ENCODE measurements at places on chromosomes 4 and X.

- no peak for ATAC-seq
These were observed 386.6 kb downstream of the CENPC start for GRCh38 chr4:67158666-67159065.

DNA sequence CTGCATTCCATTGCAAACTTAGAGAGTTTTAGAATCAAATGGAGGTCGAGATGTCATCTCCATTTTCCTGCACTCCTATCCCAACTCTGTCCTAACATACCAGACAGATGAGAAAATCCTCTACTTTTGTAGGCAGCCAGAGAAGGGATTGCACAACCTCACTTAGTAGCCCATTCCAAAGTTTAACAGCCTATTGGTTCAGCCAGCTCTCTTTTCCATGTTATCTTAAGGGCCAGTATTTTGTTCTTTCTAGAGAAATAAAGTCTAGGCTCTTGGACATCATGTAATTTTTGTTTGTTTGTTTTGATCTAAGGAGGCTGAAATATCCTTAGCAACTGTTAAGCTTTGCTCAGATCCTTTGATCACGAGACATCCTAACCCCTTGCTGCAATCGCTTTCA lies 173.0 kb downstream of the COX18 start:
- ATAC-seq: no peak

DNA sequence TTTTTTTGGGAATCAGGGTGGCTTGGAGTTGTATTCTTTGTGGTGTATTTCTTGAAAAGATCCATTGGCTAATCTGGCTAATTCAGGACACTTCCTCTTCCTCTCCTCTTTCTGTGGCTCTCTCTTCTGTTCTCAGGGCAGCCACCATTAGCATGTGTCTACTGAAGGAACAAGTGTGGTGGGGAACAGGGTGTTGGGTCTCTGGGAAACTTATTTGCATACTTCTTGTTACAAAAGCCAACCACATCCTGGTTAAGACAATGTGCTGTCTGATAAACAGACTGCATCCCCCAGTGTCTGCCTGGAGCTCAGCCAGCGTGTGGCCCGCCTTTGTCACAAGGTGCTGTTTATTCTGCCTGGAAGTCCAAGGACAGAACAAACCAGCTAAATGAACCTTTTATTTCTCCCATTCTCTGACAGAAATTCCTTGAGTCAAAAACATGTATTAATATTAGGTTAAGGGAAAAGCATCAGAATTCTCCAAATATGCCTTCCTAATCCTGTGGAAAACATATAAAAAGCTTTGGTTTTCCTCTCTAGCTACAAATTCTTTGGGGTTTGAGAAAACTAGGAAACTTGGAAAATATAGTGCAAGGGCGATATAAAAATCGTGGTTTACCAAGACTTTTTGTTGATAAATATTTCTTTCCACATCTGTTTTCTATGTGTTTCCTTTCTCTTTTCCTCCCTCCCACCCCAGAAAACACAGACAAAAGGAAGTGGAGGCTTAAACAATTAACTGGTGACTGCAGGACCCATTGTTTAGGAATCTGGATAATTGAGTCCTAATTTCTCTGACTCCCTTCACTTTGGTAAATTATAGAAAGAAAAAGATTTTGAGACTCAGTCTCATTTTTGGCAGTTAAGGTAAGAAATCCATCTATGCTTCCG lies 203.6 kb downstream of the SPRY1 start:
- ATAC-seq: peak; percentile 82

GRCh38 chr4:138507522-138507921 lies 265.4 kb upstream of the SLC7A11 start:
- no peak for ATAC-seq

DNA sequence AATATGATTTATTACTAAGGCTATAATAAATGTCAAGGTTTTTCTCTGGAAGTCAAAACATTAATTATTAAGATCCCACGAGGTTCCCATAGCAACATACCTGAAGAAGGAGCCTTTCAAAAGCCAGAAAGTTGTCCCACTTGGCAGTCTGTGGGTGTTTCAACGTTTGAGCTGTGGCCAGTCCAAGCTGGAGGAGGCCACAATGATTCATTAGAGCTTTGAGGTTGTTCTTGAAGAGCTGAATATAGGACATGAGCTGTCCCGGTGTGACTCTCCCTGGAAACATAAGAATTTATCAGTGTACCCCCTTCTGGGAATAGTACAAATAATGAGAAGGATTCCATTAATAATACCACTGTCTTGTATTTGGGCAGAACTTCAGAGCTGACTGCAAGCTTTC lies 92.1 kb downstream of the SCFD2 start:
- ATAC-seq: no peak

- no peak for ATAC-seq
These were observed 6.5 kb downstream of the CPZ start for GRCh38 chr4:8599091-8599460.

- ATAC-seq: no peak
These were observed 32.4 kb upstream of the CCNG2 start for GRCh38 chr4:77124576-77124975.

All from esophagus mucosa (tissue), 1 donor.